ENCODE measurements at places on chromosomes 4 and X.

DNA sequence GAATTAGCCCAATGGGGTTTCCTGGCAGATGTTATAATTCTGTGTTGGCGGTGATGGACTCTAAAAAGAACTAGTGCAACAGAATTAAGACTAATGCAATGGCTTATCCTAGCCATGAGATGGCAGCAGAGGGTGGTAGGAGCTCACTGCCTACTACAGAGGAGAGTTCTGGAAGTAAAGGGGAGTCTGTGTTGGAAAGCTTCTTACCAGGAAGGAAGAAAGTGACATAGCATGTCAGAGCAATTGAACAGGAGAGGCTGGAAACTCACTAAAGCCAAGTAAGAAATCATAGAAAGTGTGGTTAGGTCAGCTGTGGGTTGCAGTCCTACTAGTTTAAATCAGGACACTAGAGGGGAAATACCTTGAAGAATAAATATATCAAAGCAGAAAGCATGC lies 6.3 kb upstream of the TRPC5OS start:
- peak; percentile 17 for DNase-seq

GRCh38 chr4:144355811-144356757 lies 215.6 kb upstream of the GYPA start:
- DNase-seq = no peak

GRCh38 chrX:148958901-148959300 lies 458.5 kb downstream of the AFF2 start:
- no peak for DNase-seq

DNA sequence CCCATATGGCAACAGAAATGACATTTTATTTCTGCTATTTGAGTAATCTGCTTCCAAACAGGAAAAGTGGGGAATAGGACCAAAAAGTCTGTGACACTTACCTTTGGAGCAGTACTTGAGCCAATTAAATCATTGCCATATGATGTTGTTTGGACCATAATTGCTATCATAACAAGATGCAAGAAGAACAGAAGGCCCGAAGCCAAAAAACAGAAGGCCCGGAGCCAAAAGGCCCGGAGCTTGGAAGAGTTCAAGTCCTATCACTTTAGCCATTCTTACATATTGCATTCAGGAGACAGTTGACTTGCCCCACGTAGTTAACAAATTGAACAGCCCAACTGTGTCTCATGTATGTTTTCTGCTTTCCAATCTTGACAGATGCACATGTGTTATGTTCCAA lies 285.6 kb downstream of the ARHGAP24 start:
- DNase-seq = no peak

GRCh38 chr4:169201222-169202144 lies 69.3 kb downstream of the SH3RF1 start:
- no peak for DNase-seq

DNA sequence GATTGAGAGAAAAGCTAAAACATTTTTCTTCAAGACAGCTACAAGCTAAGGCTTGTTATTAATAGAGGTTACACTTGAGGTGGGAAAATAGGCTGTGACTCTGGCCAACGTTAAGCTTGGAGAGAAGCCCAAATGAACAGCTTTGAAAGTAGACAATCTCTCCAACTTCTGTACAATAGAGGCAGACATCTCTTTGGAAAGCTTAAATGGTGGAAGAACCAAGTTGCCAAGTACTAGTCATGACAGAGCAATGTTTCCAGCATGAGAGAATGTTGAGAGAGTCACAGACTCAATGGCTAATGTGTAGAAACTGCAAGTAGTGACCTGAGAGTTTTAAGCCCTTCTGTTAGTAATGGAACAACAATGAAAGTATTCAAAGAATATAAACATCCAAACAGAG lies 298.1 kb downstream of the INPP4B start:
- DNase-seq = no peak

GRCh38 chr4:163470391-163470790 lies 3.2 kb downstream of the TKTL2 start:
- DNase-seq = no peak

GRCh38 chrX:72340041-72340440 lies 34.3 kb upstream of the CITED1 start:
- DNase-seq = no peak

DNA sequence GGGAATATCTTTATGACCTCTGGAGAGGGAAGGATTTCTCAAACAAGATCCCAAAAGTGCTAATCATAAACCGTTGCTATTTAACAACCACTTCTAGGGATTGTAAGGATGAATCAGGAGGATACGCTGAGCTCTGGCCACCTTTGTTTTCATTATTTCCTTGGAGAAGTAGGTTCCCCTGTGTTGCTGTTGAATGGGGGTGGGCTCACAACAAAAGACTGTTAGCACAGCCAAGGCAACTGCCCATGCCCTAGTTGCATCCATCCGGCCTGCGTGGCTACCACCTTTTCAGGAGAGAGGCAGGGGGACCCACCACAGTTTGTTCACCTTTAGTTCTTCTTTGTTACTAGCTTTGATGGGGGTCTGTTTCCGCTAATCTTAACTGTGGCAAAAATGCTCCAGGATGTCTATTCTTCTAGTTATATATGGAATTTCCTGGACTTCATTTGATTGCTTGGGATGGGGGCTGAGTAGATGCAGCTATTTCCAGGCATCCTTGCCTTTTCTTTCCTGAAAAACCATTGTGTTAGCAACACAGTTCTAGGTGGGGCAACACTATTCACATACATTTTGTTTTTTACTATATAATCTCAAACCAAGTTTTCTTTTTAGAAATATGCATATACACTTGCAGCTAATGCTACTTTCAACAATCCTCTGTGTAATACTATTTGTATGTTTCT lies 95.4 kb downstream of the KDR start:
- no peak for DNase-seq

DNA sequence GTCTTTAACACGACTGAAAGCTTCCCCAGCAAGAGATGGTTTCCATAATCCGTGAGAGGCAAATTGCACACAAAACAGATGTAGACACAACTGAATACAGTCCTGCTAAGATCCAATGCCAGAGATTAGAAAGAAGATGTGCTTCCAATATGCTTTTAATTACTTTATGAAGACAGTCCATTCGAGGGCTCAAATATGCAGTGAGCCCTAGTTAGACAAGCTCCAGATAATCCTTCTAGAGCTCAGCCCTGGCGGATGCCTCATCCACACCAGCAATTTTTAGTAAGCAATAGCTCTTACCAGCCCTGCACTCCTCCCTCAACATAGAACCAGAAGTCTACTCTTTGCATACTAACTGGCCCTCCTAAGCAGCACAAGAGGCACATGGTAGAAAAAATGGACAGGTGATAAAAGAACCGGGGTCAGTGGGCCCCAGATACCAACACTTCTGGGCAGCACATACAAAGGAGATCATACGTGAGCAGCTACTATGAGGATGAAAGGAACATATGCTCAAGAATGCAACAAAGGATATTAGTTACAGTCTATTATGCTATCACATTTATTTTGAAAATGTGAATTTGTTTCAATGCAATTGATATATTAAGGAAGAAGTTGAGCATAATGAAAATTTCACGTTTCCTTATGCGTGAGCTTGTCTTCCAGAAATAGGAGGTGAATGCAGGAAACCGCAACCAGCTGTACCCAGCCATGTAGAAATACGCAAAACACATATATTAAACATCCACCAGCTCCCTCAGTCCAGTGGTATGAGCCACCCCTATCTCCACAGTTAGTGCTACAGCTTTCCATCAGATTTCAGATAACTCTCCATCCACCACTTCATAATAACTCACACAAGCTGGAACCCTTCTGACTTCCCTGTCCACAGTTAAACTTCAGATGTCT lies 34.3 kb downstream of the GPC4 start:
- no peak for DNase-seq

DNA sequence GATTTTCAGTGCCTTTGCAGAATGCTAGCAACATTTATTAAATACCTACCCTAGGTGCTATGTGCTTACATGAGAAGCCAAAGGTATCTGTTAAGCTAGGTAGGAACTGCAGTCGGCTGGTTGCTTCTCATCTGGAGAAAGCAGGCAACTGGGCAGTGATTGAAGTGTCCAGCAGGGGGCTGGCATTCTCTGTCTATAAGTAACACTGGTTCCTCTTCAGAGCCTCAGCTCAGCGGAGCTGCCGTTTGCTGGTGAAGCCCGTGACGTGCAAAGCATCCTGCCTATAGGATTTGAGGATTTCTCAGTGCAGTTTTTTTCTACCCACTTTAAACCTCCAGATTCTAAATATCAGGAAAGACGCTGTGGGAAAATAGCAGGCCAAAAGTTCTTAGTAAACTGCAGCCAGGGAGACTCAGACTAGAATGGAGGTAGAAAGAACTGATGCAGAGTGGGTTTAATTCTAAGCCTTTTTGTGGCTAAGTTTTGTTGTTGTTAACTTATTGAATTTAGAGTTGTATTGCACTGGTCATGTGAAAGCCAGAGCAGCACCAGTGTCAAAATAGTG lies at the start of gene GRPR:
Gene GRPR (plus strand): TSS at position 344 of the 565 bp plus-strand sequence. CDS start 389 bp downstream, outside the sequence.
- peak; percentile 64 for DNase-seq

Data from NCI-H1105 (cell line).